ENCODE measurements at places on chromosomes 1 and 21.

- H3K4me1 ChIP-seq: peaks cover 2% of the 10 kb centered on the region
- H3K27ac ChIP-seq: no peak within 1 kb of the TSS
- H3K36me3 ChIP-seq: peaks cover 12% of the 10 kb centered on the region
- H3K4me3 ChIP-seq: peak within 1 kb of the TSS; percentile 53
- DNase-seq: peak; percentile 69
These were observed at the start of gene TMEM240 for GRCh38 chr1:1540090-1540817. TMEM240 (minus strand) TSS chr1:1540624; CDS start chr1:1540346, 278 bp downstream.

- H3K4me3 ChIP-seq: no peak overlapping the region
- no peak for DNase-seq
- H3K4me1 ChIP-seq: peaks cover 17% of the 10 kb centered on the region
- peaks cover 25% of the 10 kb centered on the region for H3K36me3 ChIP-seq
- no peak overlapping the region for H3K27ac ChIP-seq
- H3K27me3 ChIP-seq: no peaks in the 10 kb centered on the region
These were observed 176.0 kb downstream of the RERE start for GRCh38 chr1:8641377-8641997.

GRCh38 chr1:53684741-53685140 lies 54.2 kb downstream of the GLIS1 start:
- no peaks in the 10 kb centered on the region for H3K36me3 ChIP-seq
- H3K4me1 ChIP-seq: no peaks in the 10 kb centered on the region
- no peak overlapping the region for H3K4me3 ChIP-seq
- peaks cover 79% of the 10 kb centered on the region for H3K27me3 ChIP-seq
- no peak for DNase-seq
- no peak overlapping the region for H3K27ac ChIP-seq

GRCh38 chr1:109564194-109564878 lies 15.9 kb downstream of the GNAI3 start:
- no peak for DNase-seq
- no peaks in the 10 kb centered on the region for H3K27me3 ChIP-seq
- peaks cover 20% of the 10 kb centered on the region for H3K4me1 ChIP-seq
- H3K36me3 ChIP-seq: no peaks in the 10 kb centered on the region

GRCh38 chr1:206417774-206418614 lies 52.3 kb upstream of the IKBKE start:
- DNase-seq: no peak
- no peak overlapping the region for H3K4me3 ChIP-seq
- H3K36me3 ChIP-seq: peaks cover 38% of the 10 kb centered on the region
- no peaks in the 10 kb centered on the region for H3K27me3 ChIP-seq

DNA sequence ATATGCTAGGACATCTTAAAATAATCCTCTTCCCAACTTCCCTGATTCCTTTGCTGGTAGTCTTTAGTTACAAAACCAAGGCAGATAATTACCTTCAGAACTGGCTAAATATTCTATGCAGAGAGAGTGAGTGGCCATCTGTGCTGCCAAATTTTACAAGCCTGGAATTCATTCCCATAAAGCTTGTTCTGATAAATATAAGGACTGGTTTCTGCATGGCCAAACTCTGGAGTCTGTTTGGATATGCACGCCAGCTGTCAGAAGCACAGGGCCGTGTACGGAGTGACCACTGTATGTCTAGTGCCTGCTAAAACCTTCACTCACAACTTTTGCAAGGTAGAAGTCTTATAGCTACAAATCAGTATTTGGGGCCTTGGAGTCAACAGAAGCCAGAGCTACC lies 66.5 kb upstream of the RAVER2 start:
- no peaks in the 10 kb centered on the region for H3K4me1 ChIP-seq
- no peak overlapping the region for H3K4me3 ChIP-seq
- DNase-seq: no peak
- no peak overlapping the region for H3K27ac ChIP-seq

DNA sequence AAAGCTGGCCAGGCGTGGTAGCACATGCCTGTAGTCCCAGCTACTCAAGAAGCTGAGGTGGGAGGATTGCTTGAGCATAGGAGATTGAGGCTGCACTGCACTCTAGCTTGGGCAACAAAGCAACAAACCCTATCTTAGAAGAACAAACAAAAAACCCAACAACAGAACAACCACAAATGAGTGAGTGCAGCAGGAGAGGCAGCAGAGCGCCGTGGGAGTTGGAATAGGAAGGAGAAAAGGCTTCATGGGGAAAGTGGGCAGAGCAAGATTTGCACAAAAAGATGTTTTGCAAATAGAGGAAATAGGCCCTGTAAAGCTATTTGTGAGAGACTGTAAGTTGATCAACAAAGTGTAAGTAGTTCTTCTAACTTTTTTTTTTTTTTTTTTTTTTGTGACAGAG lies 19.6 kb downstream of the SMAP2 start:
- no peak overlapping the region for H3K4me3 ChIP-seq
- H3K36me3 ChIP-seq: peaks cover 53% of the 10 kb centered on the region
- peak overlapping the region; percentile 93 for H3K27ac ChIP-seq
- DNase-seq: peak; percentile 29

DNA sequence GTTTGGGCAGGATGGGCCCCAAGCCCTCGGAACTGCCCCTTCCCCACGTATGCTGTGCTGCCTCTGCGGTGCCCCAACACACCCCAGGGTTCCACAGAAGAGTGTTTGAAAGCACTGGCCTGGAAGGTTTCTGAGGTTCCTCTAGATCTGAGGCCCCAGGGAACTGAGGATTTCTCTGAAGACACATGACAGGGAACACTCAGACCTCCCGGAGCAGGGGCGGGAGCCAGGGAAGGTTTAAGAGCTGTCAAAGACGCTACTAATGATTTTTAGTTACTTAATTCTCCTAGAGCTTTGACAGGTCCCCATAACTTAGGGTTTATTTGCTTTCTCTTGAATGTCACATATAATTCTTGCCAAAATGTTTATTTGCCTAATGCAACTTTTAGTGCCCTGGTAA lies 212.3 kb upstream of the GRIK3 start:
- no peaks in the 10 kb centered on the region for H3K36me3 ChIP-seq
- no peak overlapping the region for H3K27ac ChIP-seq
- H3K4me3 ChIP-seq: no peak overlapping the region
- H3K4me1 ChIP-seq: no peaks in the 10 kb centered on the region
- no peak for DNase-seq
- no peaks in the 10 kb centered on the region for H3K27me3 ChIP-seq

GRCh38 chr1:54815086-54815876 lies 14.2 kb upstream of the TTC22 start:
- peaks cover 8% of the 10 kb centered on the region for H3K27me3 ChIP-seq
- no peak overlapping the region for H3K4me3 ChIP-seq
- H3K36me3 ChIP-seq: no peaks in the 10 kb centered on the region
- DNase-seq: no peak

- H3K36me3 ChIP-seq: no peaks in the 10 kb centered on the region
- H3K27me3 ChIP-seq: peaks cover 3% of the 10 kb centered on the region
- no peaks in the 10 kb centered on the region for H3K4me1 ChIP-seq
- no peak overlapping the region for H3K27ac ChIP-seq
These were observed 374 bp downstream of the MAB21L3 start for GRCh38 chr1:116111524-116112021.

DNA sequence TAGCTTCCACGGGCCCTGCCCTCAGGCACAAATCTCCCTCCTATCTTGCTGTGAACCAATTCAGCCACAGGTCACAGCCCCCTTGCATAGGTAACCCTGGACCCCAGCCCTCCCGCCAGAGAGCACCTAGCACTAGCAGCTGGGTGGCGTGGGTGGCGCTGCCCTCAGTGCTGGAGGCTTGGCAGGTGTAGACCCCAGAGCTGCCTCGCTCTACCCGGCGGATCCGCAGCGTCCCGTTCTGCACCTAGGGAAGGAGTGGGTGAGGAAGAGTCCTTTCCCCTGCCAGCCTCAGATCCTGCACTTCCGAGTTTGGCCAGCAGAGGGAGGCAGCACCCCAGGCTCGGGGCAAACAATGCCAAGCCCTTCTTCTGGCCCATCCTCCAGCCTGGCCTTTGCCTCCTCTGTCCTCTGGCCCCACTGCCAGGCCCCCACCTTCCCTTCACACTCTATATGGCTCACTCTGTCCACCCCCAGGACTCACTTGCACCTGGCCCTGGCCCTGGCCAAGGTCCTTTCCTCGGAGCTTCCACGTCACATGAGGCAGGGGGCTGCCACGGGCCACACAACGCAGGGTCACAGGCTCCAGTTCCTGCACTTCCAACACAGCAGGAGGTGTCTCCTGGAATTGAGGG lies 9.0 kb downstream of the IGSF9 start:
- no peak overlapping the region for H3K4me3 ChIP-seq
- DNase-seq: peak; percentile 88
- H3K36me3 ChIP-seq: no peaks in the 10 kb centered on the region
- H3K27ac ChIP-seq: no peak overlapping the region
- H3K27me3 ChIP-seq: peaks cover 84% of the 10 kb centered on the region

- no peak overlapping the region for H3K4me3 ChIP-seq
- DNase-seq: no peak
- no peaks in the 10 kb centered on the region for H3K27me3 ChIP-seq
- H3K36me3 ChIP-seq: no peaks in the 10 kb centered on the region
- no peak overlapping the region for H3K27ac ChIP-seq
These were observed 66.6 kb downstream of the SPATA6 start for GRCh38 chr1:48405400-48405799.

DNA sequence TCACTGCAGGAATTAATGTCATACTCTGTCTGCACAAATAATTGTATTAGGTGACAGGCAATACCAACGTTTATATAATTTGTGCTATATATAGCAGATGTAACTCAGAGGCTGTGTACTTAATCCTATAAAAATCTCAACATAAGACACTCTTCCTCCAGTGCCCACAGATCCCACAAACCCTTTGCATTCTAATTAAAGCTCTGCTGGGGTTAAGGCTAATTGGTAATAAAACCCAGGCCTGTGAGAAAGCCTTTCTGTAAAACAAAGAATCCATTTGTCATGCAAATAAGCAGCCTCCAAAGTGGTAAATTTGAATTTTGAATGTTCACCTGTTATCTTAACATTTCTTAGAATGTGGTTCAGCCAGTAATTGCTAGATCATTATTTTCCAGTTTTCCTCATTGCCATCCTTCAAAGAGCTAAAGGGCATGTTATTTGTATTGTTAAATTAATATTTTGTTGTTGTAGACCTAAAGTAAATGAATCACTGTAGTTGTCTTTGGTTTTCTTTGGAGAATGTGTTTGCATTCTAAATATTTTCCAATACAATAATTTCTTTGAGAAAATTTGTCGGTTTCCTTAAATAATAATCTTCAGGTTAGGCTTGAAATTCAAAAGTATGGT lies 46.3 kb upstream of the PRDX6 start:
- H3K4me1 ChIP-seq: peaks cover 25% of the 10 kb centered on the region
- DNase-seq: no peak
- no peaks in the 10 kb centered on the region for H3K27me3 ChIP-seq
- peak overlapping the region; percentile 25 for H3K27ac ChIP-seq
- H3K36me3 ChIP-seq: no peaks in the 10 kb centered on the region

GRCh38 chr1:199858171-199858570 lies 169.3 kb upstream of the NR5A2 start:
- H3K36me3 ChIP-seq: no peaks in the 10 kb centered on the region
- H3K27ac ChIP-seq: no peak overlapping the region
- peaks cover 4% of the 10 kb centered on the region for H3K4me1 ChIP-seq

DNA sequence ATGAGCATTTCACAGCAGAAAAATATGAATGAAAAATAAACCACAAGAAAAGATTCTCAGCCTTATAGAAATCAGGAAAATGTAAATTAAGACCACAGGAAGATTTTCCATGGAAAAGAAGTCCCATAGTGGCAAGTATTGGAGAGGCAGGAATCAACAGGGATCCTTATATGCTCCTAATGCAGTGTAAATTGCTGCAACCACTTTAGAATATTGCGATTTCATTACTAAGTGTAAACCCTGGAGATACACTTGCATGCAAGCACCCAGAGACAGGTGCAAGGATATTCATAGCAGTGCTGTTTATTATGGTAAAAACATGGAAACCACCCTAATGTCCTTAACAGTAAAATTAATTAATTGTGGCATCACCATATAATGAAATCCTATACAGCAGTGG lies 10.6 kb upstream of the LRP8 start:
- peaks cover 4% of the 10 kb centered on the region for H3K36me3 ChIP-seq
- H3K4me3 ChIP-seq: no peak overlapping the region
- no peak for DNase-seq
- no peak overlapping the region for H3K27ac ChIP-seq
- peaks cover 21% of the 10 kb centered on the region for H3K27me3 ChIP-seq
- peaks cover 16% of the 10 kb centered on the region for H3K4me1 ChIP-seq

GRCh38 chr21:45487891-45488600 lies 54.2 kb downstream of the SLC19A1 start:
- peaks cover 1% of the 10 kb centered on the region for H3K36me3 ChIP-seq
- peaks cover 13% of the 10 kb centered on the region for H3K4me1 ChIP-seq
- H3K4me3 ChIP-seq: no peak overlapping the region

- H3K27ac ChIP-seq: peak overlapping the region; percentile 97
- H3K4me1 ChIP-seq: peaks cover 48% of the 10 kb centered on the region
- no peak for DNase-seq
- H3K27me3 ChIP-seq: no peaks in the 10 kb centered on the region
These were observed 1.3 kb downstream of the PTPRC start for GRCh38 chr1:198640174-198640573.

GRCh38 chr1:38361566-38361965 lies 315.0 kb upstream of the POU3F1 start:
- no peaks in the 10 kb centered on the region for H3K27me3 ChIP-seq
- no peak for DNase-seq
- H3K27ac ChIP-seq: no peak overlapping the region
- H3K36me3 ChIP-seq: no peaks in the 10 kb centered on the region
- no peak overlapping the region for H3K4me3 ChIP-seq

DNA sequence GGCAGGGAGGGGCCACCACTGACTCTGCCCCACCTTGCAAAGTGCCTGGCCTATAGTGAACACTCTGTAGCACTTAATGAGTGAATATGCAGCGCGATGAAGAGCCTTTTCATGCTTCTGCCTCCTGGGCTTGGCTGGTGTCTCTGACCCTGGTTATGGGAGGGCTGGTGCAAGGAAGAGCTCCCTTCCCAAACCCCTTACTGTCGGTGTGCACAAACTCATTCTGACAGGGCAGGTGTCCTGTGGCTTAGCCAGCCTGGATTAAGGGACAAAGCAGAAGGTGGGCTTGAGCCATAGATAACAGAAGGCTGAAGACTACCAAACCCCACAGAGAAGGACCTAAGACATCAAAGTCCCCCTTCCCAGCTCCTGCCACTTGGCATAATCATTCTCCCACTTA lies 2.0 kb upstream of the NCMAP start:
- no peak for DNase-seq
- H3K27ac ChIP-seq: no peak overlapping the region
- no peak overlapping the region for H3K4me3 ChIP-seq
- peaks cover 76% of the 10 kb centered on the region for H3K27me3 ChIP-seq

DNA sequence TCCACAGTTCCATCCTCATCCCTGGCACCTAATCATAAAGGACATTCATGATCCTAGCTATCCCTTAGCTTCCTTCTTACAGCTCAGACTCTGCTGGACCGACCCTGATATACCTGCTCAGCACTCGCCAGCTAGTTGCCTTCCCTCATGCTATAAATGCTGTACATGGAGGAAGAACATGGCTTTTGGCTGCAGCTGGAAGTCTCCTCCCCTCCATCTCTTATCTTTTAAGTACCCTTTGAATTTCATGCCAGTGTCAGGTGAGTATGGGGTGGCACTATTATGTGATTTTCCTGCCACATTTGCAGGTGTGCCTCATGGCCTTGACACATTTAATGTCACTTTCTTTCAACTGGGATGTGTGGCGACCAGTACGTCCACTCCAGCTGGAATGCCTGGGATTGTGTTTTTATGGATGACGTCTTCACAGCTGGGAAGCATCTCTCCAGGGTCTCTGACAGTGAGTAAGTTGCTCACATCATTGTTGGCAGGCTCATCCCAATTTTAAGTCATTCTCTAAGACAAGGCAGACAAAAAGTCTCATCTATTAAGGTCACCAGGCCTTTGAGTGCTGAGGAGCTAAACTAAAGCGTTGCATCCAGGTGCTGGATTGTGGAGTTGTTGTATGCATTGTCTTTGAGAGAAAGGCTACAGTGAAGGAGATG lies 43.4 kb downstream of the RUNX1 start:
- no peaks in the 10 kb centered on the region for H3K27me3 ChIP-seq
- peaks cover 52% of the 10 kb centered on the region for H3K4me1 ChIP-seq
- no peak overlapping the region for H3K4me3 ChIP-seq
- H3K27ac ChIP-seq: no peak overlapping the region

Data from activated naive CD4-positive, alpha-beta T cell treated with anti-CD3 and anti-CD28 coated beads, Interleukin-2, amount 10 ng/mL, durations not matched to agents 7 days and 5 days (primary cell).